ENCODE measurements at places on chromosomes 1 and 21. TPM values are rescaled to one million over a fixed set of nuclear protein-coding genes. Genes with fewer than 3 reads are reported as not detected.
A peak's percentile ranks its signal among the peaks of the same experiment; 100 is the strongest.

Gene SAMD11
- 7.8 TPM for total RNA-seq

Gene AMY1C
- 22.2 TPM for total RNA-seq

Gene CRYBG2
- total RNA-seq = 0.37 TPM

DNA sequence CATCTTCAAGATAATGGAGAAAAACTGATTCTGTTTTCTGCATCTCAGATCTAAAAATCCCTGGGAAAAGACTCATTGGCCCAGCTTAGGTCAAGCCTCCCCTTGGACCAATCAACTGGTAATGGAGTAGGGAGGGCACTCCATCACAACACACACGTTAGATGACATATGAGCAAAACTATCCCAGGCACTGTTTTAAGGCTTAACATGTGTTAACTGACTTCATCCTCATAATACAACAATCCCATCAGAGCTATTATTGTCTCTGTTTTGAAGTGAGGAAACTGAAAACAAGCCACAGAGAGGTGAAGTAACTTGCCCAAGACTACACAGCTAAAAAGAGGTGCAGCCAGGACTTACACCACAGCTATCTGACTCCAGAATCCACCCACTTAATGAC lies 14.7 kb upstream of the CITED4 start:
- DNase-seq = no peak

Gene FAM229A
- total RNA-seq = 2.2 TPM

GRCh38 chr1:20785907-20786252 lies 1.2 kb downstream of the HP1BP3 start:
- DNase-seq = no peak

DNA sequence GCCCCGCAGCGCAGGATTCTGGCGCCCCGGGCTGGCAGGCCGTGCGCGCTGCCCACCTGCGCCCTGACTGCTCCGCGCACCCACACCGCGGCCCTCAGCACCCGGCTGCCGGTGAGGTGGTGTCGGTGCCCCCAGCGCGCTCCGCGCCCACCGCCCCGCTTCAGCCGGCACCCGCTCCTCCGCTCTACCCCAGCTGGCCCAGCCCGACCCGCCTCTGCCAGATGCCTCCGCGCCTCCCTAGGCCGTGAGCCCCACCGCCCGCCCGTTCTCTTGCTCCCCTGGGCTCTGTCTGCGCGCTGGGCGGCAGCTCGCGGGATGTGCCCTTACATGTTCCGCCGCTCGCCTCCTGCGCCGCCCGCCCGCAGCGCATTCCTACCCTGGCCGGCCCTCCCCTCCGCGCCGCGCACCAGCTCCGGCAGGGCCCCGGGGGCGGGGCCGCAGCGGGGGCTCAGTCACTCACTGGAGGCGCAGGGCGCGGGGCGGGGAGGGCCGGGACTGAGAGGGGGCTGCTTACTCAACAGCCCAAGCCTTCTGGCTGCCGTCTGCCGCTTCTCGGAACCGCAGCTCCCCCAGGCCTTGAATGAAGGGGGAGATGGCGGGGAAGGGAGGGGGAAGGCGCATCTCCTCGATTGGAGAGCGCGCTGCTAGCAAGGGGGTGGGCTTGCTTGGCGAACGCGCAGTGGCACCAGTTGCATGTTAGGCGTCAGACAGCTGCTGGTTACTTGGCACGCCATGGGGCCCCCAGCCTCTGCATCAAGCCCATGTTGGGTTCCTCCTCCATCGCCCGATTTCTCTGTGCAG lies at the start of gene PHLDA3:
TSS of gene PHLDA3 (minus strand) at position 345 of the 801 bp plus-strand sequence. CDS start 402 bp downstream, outside the sequence.
- DNase-seq = peak; percentile 95

- DNase-seq = no peak
Observed at GRCh38 chr21:14560555-14560954, 14.4 kb upstream of the SAMSN1 start.

- no peak for DNase-seq
Observed at GRCh38 chr1:172723251-172723650, 64.3 kb downstream of the FASLG start.

DNA sequence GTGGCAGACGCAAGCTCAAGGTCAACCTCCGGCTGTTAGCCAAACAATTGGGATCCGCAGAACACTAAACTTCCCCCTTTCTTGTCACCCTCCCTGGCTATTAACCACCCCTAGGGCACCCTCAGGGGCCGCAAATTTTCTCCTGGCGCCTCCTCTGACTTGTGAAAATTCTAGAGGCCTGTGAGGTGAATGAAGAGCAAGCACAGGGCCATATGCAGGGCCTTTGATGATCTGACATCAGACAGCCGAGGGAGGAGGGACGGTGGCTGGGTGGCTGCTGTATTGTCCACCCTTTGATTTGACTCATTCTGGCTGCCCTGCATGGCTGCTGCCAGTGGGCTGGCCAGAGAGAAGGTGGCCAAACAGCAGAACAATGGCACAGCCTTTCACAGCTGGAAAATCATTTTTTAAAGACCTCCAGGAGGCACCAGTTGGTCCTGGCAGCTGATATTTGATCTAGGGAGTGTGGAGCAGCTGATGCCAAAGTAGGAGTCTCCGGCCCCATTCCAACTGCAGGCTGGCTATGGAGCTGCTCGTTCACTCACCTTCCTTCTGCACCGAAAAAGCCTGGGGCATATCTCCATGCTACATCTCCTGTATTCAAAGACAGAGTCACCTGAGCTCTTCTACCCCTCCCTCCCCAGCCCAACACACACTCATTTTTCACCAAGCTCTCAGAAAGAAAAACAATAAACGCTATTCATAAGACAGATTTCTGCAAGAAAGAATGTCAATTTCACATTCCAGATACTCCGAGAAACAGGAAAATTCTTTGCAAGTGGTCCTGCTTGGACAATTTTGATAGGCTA lies 44.9 kb upstream of the BARHL2 start:
- no peak for DNase-seq

DNA sequence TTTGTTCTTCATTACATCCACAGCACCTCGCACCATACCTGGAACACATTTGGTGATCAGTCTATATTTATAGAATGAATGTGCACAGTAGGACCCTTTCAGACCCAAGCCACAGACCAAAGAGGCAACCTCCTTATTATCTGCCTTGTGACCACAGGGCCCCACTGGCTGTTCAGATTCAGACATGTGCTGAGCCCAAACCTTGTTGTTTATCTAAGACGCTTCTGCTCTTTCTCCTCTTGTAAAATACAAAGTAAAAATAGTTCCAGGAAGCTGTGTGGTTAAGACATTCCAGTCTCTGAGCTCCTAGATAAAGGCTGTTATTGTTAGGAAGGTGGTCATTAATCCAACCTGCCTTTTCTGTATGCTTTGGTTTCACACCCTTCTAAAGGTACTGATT lies 3.6 kb upstream of the SCMH1 start:
- DNase-seq = no peak

DNA sequence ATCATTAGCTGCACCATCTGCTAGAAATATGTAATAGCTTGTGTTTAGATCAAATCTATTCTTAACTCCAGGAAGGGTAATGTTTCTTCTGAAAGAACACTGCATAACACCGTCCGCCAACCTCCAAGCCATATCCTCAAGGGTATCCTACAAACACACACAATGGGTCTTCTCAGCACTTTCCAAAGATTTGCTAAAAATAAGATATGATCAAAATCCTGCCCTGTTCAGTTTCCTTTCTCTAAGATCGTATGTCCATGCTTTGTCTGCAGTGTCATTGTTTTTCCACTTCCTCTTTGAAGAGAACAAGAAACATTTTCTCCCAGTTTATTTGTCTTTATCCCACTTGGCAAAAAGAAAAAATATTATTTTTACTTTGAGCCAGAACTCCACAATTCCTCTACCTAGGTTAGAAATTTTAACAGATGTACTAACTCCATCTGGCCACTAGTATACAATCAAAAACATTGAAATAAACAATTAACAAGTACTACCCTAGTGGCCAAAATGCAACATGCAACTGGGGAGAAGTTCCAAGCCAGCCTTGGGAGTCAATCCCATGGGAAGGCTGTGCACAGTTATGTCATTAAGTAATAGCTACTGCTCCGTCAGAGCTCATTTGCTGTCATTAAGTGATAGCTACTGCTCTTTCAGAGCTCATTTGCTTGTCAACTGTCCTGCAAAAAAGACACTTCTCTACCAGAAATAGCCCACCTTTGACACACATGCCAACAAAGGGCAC lies 37.8 kb downstream of the FRRS1 start:
- DNase-seq = no peak

Gene GPR161
- total RNA-seq = 15.0 TPM

- DNase-seq = no peak
Observed at GRCh38 chr1:184952428-184952827, 21.9 kb downstream of the NIBAN1 start.
